ENCODE measurements at places on chromosomes 7 and 10.

DNA sequence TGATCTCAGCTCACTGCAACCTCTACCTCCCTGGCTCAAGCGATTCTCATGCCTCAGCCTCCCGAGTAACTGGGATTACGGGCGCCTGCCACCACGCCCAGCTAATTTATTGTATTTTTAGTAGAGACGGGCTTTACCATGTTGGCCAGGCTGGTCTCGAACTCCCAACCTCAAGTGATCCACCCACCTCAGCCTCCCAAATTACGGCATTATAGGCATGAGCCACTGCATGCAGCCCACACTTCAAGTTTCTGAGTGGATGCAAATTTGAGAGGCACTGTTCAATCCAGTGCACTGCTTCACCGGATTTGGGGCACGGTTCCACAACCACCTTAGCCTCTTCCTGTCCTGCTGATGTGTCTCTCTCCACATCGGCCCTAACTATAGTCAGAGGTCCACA lies 16.5 kb downstream of the CNPY1 start:
- DNase-seq = no peak

GRCh38 chr7:6056616-6057015 lies 25.4 kb downstream of the ANKRD61 start:
- DNase-seq = no peak

GRCh38 chr10:106957823-106958588 lies 206.5 kb downstream of the SORCS1 start:
- peak; percentile 32 for DNase-seq

DNA sequence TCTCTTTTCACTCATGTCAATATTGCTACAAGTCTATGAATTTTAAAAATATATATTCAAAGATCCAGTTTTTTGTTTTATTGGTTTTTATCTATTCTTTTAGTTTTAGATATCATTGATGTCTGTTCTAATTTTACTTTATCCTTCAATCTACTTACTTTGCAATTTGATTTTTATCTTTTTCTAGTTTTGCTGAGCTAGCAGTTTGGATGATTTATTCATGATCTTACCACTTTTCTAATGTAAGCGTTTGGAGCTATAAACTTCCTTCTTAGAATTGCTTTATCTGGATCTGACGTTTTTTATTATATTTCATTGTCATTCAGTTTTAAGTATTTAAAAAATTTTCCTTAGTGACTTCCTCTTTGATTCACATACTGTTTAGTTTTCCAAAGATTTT lies 664.5 kb upstream of the VSTM2A start:
- DNase-seq = no peak

GRCh38 chr7:1661461-1661860 lies 8.6 kb upstream of the ELFN1 start:
- DNase-seq = no peak

- no peak for DNase-seq
Measured at GRCh38 chr10:27948186-27948585, 50.7 kb downstream of the ODAD2 start.

- DNase-seq = no peak
Measured at GRCh38 chr10:58653139-58653538, 140.5 kb downstream of the BICC1 start.

GRCh38 chr7:150421831-150422230 lies 28.6 kb upstream of the GIMAP8 start:
- no peak for DNase-seq

DNA sequence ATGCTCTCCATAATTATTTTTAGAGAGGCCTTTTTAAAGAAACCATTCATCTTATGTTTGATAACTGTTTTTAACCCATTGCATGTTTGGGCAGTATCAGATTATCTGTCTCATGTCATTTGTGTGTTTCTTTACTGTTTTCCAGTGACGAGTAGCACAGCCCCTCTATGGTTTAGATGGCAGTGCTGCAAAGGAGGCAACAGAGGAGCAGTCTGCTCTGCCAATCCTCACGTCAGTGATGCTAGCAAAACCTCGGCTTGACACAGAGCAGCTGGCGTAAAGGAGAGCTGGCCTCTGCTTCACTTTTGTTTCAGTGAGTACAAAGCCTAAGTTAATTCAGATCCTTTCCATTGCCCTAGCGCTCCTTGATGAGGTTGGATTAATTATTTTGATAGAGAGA lies 80.4 kb upstream of the GARIN1A start:
- DNase-seq = peak; percentile 69

DNA sequence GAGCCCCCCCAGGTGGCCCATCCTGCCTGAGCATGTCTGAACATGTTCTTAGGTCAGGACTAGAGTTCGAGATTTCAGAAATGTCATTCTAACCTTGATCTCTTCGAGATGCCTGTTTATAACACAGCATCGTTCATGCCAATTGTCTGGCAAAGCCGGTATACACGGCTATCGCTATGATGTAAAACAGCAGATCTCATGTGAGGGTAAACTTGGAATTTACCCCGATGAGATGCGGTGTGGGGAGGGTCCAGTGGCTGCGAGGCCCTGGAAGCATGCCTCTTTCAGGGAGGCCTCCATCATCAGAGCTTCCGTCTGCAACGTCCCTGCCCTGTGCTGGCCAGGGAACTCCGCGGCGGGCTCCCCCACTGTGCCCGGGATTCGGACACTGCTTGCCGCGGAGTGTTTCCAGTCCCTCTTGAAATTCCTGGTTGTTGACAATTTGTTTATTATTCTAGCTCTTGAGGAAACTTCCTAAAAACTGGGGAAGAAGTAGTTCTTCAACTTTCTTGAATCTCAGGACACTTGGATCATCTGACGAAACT lies 168.6 kb upstream of the RHEB start:
- no peak for DNase-seq

All from Ammon's horn (tissue), 1 donor.